Hematopoietic multipotent progenitor cell treated with erythropoietin and hydrocortisone succinate and interleukin-3 and kit ligand, for 6 days (in vitro differentiated cells): ENCODE measurements at places on chromosomes 11 and 22.
A peak's percentile ranks its signal among the peaks of the same experiment; 100 is the strongest.

GRCh38 chr22:23516304-23516703 lies 63.8 kb downstream of the IGLL1 start:
- no peak for DNase-seq

GRCh38 chr11:68377389-68377795 lies 65.0 kb downstream of the LRP5 start:
- DNase-seq, result no peak

DNA sequence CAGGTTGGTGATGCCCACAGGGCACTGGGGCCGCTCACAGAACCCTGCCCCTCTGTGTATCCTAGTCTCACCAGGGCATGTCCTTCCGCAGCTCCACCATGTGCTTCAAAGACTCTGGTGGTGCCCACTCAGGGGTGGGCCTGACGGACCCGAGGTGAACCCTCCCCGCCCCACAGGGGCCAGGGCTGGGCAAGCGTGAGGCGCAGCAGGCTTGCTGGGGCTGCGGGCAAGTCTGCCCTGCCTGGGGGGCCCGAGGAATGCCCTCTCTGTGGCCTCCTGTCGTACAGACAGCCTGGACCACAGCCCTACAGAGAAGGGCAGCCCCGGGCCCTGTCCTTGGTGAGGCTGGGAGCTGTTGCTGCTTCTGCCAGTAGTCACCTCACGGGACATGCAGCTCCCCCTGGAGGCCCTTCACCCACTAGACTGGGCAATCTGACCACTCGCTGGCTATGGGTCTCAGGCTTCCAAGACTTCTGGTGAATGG lies 40.2 kb downstream of the TBX1 start:
- peak; percentile 49 for DNase-seq

- DNase-seq, result peak; percentile 27
These were observed 52.2 kb upstream of the CEP126 start for GRCh38 chr11:101862391-101863233.

- no peak for DNase-seq
These were observed 3.5 kb upstream of the CD5 start for GRCh38 chr11:61098778-61099177.

GRCh38 chr11:59259867-59260475 lies 47.2 kb upstream of the MPEG1 start:
- DNase-seq, result no peak

- peak; percentile 38 for DNase-seq
These were observed 133.0 kb downstream of the PLEKHA7 start for GRCh38 chr11:16881074-16881709.

- DNase-seq, result peak; percentile 84
These were observed 1.5 kb downstream of the AMPD3 start for GRCh38 chr11:10456519-10456918.

GRCh38 chr11:64223001-64223651 lies 2.9 kb downstream of the TRPT1 start:
- DNase-seq, result no peak

DNA sequence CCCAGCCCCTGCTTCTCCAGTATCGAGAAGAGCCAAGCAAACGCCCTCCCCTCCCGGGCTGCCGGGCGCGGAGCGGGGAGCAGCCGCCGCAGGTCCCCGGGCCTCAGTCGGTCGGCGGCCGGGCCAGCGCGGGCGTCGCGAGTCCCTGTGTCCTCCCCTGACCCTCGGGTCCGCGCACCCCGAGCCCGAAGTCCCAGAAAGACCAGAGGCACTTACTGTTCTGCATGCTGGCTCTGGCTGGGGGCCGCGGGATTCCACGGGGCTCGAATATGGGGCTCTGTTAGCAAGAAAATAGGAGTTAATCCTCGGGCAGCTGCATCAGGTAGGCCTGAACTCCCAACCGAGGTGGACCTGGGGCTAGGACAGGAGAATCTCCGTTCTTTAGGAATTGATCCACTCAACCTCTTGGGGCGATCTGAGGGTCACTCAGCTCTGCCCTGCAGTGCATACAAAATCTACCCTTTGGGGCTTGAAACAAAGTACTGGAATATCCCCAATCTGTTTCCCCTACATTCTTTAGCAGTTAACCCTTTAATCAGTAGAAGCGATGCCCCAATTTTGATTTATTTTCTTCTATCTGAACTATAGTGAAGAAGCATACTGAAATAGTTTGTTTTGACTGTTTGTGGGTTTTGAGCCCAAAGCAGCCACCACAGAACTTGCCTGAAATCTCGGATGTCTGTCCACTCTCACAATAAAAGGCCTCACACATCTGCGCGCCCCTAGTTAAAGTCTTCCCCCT lies 4.8 kb downstream of the PAX6 start:
- no peak for DNase-seq

DNA sequence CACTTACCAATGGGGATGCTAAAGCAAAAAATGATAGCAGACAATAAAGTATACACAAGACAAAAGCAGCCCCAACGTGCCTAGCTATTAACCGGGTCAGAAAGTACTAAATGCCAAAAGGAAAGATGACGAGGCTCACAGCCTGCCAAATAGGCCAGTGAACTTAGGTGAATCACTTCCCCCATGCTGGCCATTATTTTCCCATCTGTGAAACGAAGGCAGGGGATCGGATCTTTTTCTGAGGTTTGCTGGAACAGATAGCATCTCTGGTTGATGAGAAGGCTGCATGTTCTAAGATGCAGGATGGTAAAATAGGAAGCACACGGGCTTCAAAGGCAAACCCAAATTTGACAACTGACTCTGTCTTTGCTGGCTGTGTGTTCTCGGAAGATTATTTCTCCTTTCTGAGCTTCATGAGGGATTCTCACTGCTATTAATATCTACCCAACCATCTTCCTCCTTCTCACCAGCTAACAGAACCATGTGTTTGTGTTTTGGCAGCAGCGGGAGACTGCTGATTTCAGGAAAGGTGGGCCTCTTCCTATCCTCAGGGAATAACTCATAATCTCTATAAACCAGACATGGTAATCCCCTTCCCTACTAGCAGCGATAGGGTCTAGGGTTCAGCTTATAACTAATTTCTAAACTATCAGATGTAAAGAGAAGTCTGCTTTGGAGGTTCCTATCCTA lies 390.7 kb downstream of the LARGE1 start:
- no peak for DNase-seq

DNA sequence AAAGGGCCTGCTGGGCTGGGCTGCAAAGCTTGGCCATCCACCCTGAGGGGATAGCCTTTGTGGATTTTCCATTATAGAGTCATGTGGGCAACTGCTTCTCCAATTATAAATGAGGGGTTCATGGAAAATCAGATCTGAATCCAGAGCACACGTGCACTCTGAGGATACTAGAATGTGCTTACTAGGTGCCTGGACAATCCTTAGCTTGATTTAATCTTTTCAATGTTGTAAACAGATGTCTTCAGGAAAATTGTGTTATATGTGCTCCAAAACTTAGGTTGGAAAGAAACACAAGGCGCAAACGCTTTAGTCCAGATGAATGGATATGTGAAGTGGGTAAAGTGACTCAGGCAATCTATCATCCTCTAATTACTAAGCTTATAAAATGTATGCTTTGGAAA lies 92.0 kb downstream of the SLC17A6 start:
- no peak for DNase-seq

DNA sequence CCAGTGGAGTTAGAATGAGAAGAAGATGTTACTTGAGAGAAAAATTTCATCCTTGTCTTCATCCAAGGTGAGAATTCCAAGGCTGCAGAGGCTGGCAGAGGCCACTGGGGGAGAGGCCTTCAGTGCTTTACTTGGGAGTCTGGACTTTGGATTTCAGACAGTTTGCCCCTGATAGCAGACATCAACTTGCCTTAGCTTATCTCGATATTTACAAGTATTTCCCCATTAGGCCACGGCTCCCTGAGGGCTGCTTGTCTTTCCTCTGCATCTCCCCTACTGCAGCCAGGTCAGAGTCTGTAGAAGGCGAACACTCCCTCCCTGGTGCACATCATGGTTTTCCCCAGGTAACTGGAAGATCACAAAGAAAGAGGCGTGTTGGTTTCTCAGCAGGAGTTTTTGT lies 29.9 kb upstream of the BSX start:
- DNase-seq, result no peak

DNA sequence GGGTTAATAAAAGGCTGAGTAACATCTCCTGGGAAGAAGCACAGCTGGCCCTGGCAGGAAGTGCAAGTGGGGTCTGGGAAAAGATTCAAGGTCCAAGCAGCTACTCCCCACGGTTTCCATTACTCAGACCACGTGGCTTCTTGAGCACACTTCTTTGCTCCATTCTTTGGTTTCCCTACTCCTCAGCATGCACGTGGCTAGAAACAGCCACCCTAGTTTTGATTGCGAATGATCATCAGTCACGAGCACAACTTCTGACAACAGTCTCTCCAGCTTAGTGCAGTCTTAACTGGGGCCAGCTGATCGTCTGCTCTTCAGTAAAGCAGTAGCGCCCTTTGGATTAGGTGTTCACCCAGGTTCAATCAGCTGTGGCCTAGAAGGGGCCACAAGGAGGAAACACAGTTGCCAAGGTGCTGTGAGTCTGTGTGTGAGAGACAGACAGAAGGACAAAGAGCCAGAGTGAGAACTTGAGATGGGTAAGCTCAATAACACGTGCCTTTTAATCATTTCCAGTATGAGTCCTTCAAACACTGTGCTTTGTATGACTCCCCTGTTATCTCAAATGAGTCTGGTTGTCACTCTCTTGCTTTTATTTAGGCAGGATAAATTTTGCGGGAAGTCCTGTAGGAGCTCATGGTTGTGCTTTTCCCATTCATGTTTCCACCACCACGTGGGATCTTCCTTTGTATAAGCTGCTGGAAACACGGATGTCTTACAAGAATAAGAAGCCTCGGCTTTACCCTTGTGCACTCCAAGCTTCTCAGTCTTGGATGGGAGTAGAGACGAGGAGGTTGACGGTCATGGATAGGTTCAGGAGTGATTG lies 901 bp upstream of the PARVA start:
- DNase-seq, result no peak

- no peak for DNase-seq
These were observed 5.4 kb downstream of the ATM start for GRCh38 chr11:108228251-108228650.

DNA sequence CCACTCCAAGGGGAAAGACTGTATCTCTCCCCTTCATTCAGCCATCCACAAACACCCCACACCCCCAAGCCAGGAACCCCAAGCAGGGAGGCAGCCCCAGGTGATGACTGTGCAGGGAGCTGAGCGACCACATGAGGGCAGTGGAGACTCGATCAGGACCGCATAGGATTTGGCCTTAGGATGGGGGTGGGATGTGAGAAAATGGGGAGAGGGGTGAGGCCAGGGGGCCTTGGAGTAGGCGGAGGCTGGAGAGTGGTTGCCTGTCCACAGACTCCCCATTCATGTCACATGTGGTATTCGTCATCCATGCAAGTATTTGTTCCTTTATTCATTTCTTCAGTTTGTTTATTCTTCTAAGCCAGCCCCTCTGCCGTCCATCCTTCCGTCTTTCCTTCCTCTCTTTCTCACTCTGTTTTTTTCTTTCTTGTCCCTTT lies 2.7 kb upstream of the RHOD start:
- DNase-seq, result peak; percentile 70

DNA sequence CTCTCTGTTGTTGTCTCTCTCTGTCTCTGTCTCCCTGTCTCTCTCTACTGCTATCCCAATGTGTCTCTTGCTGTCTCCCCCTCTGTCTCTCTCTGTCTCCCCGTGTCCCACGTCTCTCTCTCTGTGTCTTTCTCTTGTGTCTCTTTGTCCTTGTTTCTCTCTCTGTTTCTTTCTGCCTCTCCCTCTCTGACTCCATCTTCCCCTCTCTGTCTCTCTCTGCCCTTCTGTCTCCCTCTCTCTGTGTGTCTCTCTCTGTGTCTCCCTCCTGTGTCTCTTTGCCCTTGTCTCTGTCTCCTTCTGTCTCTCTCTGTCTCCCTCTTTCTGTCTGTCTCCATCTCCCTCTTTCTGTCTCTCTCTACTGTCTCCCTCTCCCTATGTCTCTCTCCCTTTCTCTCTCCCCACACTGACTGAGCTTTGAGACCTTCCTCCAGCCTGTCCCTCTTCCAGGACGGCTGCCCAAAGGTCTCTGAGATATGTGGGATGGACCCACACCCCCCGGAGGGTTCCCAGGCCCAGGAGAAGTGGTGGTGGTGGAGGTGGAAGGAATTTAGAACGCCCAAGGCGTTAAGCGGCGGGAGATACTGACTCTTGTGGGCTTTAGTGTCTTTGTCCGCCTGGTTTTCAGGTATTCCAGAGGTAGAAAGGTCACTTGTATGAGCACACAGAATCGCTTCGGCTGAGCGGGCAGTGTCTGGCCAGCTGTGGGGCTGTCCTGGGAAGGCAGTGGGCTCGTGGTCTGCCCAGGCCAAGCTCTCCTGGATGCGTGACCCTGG lies 65.5 kb upstream of the CCND1 start:
- no peak for DNase-seq

- no peak for DNase-seq
These were observed 19.6 kb upstream of the MOGAT2 start for GRCh38 chr11:75697906-75698581.
